ENCODE measurements at places on chromosomes 5 and 9.

DNA sequence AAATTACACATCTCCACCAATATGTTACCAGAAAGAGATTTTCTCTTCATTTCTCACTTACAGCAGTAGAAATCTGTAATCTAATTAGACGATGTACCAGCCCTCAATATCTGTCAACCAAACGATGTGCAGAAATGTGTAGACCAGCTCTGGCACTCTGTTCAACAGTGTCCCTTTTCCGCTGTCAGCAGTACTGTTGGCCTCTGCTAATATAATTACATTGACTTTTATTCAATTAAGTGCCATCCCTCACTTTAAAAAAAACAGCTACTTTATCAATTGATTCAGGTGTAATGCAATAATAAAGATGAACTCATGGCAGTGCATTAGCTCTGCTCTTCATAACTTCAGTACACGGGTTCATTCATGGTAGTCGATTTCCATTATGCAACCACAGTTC, 448.4 kb downstream of the BNC2 start:
- no peak for DNase-seq

- DNase-seq: no peak
Measured at GRCh38 chr5:30343707-30344106, 849.8 kb upstream of the CDH6 start.

- peak; percentile 62 for DNase-seq
Measured at GRCh38 chr5:180353048-180353979, at the start of gene GFPT2. TSS of gene GFPT2 (minus strand) at chr5:180353336. CDS start at chr5:180353217, 119 bp downstream.

GRCh38 chr9:70006306-70006705, 37.3 kb upstream of the MAMDC2 start:
- no peak for DNase-seq

- no peak for DNase-seq
Measured at GRCh38 chr5:128591598-128592455, 53.8 kb upstream of the FBN2 start.

GRCh38 chr5:40873286-40873880, 32.2 kb downstream of the CARD6 start:
- DNase-seq: no peak

- no peak for DNase-seq
Measured at GRCh38 chr9:71944754-71945375, 33.4 kb downstream of the C9orf85 start.

- no peak for DNase-seq
Measured at GRCh38 chr5:64688391-64688790, 1.9 kb upstream of the SHISAL2B start.

- no peak for DNase-seq
Measured at GRCh38 chr5:133612249-133612860, at the start of gene FSTL4. TSS of gene FSTL4 (minus strand) at chr5:133612541.

- DNase-seq: no peak
Measured at GRCh38 chr5:82522897-82523296, 244.7 kb upstream of the RPS23 start.

- DNase-seq: no peak
Measured at GRCh38 chr5:598564-598890, 13.6 kb upstream of the CEP72 start.

DNA sequence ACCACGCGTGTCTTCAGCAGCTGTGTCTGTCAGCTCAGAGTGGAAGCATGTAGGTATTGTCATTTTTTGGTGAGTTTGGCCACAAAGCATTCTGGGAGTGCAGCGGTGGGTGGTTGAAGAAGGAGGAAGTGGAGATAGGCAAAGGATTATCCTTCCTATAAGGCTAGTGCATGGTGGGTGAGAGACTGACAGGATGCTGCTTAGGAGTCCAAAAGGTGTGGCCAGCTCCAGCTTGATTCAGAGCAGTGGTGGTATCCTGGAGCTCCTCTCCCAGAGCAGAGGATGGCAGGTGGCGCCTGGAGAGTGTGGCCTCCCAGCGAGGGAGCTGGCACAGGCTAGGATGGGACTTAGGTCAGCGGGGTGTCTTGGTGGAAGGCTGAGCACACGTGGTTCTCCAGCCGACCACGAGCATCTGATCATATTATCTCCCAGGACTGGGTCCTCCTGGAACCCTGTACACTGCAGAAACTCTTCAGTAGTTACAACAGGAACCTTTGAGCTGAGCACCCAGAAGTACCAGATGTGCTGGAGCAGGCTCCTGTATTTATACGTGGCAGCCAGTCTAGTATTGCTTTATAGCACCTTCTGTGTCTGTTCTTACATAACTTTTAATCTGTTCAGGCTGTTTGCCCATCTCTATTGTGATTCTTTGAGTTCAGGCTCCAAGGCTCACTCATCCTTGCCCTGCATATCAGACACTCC, 29.6 kb downstream of the MAML1 start:
- no peak for DNase-seq

DNA sequence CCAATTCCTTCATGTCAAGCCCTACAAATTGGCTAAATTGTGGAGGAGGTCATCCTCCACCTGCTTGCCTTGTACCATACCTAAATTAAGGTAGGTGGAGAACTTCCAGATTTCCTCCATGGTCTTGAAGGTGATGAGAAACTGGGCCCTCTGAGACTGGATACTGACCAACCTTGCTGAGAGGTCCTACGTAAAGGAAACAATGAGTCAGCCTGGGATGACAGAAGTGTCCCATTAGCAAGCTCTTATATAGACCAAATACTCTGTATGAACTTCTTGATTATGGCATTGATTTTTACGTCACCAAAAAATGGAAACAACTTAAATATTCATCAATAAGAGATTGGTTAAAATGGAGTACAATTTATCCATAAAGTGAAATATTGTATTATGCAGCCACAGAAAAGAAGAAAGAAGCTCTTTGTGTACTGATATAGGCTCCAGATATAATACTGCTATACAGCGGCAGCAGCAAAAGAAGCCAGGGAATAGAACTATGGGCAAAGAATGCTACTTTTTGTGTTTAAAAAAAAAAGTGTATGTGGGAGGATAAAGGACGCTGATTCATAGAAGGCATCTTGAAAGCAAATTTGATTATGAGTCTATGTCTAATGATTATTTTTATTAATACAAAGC, 18.3 kb downstream of the SH3TC2 start:
- no peak for DNase-seq

- no peak for DNase-seq
Measured at GRCh38 chr5:157245476-157245875, 20.4 kb upstream of the CYFIP2 start.

GRCh38 chr5:6383376-6383775, 5.0 kb upstream of the MED10 start:
- no peak for DNase-seq

DNA sequence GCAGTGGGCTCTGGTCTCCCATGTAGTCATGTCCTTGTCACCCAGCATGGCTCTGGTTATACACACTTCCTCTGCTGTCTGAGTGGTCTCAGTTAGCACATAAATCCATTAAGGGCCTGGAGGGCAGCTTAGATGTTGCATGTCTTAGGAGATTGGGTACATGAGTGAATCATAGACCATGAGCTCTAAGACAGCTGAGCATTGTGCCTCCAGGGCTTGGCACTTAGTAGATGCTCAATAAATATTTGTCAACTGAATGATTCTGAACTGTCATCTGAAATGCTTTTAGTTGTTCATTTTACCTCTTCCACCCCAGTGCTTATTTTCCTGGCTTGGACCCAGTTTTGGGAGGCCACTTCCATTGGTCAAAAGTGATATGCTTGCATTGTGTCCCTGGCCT, 135.6 kb downstream of the BOD1 start:
- DNase-seq: no peak

DNA sequence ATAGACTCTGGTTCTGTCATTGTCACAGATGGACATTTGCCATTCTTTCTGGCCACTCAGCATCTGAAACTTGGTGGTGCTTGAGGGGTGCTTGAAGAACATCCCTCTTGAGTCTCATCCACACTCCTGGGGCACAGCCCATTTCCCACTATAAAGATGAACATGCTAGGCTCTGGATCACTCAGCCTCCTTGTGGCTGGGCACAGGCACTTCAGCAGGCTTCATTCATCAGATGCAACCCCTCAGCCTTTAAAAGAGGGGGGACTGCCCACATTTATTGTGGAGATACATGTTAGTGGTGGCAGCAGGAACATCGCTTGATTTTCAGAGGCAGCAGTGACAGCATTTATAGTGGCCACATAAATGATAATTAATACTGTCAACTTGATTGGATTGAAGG, 124.7 kb upstream of the NIPBL start:
- DNase-seq: no peak

DNA sequence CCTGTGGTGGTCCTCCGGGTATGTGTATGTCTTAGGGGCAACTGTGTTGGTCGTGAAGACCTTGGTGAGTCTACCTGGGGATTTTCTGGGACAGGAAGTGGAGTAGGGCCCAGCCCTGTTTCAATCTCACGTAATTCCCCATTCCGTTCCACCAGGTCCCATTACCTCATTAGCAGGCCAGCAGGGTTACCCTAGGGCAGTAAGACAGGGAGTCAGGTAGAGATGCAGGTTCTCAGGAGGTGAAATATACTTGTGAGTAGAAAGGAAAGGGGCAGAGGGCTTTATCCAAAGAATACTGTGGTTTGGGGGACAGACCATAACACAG, 56.5 kb downstream of the MACROH2A1 start:
- DNase-seq: no peak

- no peak for DNase-seq
Measured at GRCh38 chr9:125674981-125675973, 31.7 kb downstream of the MAPKAP1 start.

DNA sequence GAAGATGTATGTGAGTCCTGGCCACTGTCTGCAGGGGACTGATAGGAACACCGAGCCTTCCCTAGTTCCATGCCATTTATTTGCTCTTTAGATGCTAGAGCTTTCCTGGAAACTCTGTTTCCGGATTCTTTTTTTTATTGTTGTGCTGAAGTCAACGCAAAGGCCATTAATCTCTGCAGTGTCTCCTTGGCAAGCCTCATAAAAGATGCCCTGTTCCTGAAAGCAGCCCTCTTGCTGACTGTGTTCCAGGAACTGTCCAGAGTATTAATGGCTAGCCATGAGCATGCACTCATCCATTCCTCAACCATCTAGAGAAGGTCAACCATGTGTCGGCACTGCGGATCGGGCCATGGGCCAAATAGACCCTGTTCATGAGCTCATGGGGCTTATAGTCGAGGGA, 42.9 kb upstream of the SMAD5 start:
- no peak for DNase-seq

- no peak for DNase-seq
Measured at GRCh38 chr5:127826011-127826410, 122.8 kb downstream of the CCDC192 start.

DNA sequence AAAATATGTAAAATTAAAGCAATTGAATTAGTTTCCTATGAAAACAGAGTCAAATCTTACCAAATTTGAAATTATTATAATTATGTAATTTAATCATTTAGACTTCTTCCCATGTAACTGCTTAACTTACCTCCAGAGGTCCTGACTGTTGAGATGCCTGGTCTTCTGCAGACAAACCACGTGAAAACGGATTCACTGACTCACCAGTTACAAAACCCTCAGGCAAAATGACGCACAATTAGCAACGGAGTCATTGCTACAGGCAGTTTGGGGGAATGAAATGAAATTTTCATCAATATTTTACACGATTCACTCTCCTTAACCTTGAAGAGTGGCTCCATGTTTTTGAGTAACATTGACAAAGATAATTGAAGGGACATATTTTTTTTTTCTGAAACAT, 460.8 kb downstream of the MTRR start:
- no peak for DNase-seq

- no peak for DNase-seq
Measured at GRCh38 chr9:17824191-17824590, 245.3 kb downstream of the SH3GL2 start.

GRCh38 chr5:30436691-30437090, 756.8 kb upstream of the CDH6 start:
- no peak for DNase-seq

DNA sequence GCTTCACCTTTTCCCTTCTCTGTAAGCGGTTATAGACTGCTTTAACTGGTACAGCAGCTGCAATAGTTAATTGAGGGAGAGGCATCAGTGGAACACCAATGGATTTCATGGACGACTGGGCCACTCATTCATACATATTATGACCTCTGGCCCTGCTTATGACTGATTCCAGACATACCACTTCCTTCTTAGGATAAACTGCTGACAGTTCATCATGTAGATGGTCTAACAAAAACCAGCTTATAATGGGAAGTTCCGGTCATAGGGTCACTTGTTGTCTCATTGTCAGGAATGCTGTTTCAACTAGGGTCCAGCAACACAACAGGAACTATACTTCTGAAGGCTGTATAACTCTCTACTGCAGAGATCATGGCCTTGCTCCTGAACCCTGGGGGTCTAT, 265.2 kb upstream of the RASA1 start:
- DNase-seq: no peak

DNA sequence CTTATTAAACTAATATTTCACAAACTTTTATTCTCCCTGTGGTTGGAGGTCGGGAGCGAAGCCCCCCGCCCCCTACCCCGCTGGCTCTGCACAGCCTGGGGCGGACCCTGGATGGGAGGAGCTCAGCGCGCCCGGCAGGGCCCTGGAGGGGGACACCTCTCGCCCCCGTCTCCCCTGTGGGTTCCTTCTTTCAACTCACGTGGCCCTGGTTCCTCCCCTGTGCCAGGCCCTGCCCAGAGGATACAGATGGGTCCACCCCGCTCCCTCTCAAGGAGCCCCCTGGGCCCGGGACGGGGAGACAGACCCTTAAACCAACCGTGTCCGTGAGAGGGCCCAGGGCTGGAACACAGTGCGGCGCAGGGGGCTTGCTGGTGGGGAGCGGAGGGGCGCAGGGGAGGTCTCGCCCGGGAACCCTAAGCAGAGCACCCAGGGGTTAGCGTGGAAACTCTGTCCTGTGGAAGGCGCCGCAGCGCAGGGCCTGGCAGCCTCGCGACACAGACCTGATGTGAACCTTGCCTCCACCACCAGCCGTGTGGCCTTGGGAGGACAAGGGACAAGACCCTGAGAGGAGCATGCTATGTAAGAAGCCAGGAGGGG, 103.7 kb upstream of the MVB12B start:
- no peak for DNase-seq

DNA sequence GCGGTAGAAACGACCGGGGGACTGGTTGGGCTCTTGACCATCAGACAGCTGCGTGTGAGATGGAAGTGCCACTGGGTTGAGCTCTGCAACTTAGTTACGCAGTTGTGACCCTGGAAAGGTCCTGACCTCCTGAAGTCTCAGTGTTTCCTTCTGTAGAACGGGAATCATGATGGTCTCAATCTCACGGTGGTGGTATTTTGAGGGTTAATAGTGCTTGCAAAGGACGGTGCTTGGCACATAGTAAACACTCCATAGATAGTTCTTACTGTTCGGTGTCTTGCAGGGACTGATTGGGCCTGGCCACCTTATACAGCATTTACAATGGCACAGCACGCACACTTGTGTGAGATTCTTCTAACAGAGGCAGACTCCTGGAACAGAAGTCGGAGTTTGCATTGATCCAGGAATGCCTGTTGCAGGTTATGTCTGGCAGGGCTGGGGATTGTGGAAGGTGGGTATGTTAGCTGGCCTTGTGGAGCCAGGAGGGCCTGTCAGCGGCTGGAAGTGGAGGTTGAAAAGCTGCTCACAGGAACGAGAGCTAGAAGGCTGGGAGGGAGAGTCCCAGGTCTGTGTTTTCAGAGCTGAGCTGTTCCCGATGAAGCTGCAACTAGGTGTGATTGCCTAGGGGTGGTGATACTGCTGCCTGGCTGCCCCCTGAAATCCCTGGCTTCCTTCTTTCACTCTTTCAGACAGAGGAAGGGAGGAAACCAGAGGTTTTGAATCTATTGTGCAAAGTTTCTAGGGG, 962 bp upstream of the TXN start:
- no peak for DNase-seq

GRCh38 chr9:127903557-127904475, 4.4 kb upstream of the ST6GALNAC6 start:
- DNase-seq: peak; percentile 42
